ENCODE measurements at places on chromosomes 13 and 19.

DNA sequence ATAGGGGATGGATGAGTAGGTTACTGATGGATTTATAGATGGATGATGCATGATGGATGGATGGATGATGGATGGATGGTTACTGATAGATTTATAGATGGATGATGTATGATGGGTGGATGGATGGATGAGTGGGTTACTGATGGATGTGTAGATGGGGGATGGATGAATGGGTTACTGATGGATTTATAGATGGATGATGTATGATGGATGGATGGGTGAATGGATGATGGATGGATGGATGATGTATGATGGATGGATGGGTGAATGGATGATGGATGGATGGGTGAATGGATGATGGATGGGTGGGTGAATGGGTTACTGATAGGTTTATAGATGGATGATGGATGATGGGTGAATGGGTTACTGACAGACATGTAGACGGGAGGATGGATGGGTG lies 6.3 kb upstream of the C2CD4C start:
- no peak for DNase-seq

DNA sequence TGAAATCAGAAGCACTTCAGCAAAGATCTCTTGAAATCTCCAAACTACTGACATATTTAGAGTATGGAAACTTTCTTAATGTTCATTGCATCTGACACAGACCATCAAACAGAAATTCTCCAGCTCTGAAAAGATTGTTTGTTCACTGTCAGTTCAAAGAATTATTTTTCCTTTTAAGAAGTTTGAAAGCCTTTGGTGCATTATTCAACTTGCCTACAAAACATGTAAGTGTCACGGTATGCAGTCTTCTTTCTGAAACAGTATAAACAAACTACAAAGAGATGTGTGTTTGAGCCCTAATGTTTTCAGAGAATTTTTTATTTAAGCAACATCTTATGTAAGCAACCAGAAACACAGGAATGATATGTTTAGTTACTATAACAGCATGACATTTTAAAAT lies 125.4 kb downstream of the FGF14 start:
- no peak for DNase-seq

DNA sequence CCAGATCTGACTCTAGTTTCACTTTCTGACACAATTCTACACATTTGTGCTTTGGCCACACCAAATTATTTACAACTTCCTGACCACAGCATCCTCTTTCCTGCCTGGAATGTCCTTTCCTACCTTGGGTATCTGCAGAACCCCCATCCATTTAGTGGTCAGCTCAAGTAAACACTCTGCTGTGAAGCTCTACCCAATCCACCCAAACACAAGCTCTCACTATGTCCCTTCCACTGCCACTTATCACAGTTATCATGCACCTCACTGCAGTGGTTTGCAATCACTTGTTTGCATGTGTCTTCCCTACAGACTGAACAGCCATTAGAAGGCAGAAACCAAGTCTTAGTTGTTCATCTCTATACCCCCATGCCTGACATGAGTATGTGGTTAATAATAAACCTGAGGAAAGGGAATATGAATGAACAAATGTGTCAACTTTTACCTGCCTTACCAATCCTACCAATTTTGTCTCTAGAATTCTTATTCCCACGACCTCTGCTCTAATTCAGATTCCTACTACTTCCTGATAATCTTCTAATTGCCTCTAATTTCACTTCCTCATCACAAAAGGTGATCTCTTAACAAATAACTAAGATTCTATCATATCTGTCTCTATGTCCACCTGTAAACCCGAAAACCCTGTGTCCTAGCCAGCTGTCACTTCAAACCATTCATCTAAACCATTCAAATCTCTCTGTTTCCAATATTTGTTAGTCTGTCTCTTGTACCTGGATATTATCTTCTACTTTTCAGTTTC lies 25.1 kb downstream of the LNX2 start:
- peak; percentile 3 for DNase-seq

DNA sequence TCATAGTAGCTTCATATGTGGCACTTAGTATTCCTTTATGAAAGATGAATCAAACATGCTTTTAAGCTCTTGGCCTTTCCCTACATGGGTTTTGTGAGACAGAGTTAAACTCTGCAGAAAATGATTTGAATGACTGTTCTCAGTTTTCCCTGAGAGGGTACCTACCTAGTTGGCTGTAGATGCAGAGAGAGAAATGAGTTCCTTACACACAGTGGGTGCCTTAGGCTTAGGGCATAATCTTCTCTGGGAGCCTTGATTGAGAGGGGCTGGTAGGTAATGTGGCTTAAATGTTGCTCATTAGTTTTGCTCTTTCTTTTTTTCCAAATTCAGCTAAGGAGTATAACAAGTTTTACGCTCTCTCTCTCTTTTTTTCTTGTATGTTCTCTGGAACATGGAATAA lies 3.0 kb downstream of the URI1 start:
- no peak for DNase-seq

- DNase-seq, result no peak
These were observed 8.5 kb upstream of the CEACAM5 start for GRCh38 chr19:41699968-41700323.

GRCh38 chr13:48530833-48531232 lies 2.0 kb downstream of the RCBTB2 start:
- no peak for DNase-seq

DNA sequence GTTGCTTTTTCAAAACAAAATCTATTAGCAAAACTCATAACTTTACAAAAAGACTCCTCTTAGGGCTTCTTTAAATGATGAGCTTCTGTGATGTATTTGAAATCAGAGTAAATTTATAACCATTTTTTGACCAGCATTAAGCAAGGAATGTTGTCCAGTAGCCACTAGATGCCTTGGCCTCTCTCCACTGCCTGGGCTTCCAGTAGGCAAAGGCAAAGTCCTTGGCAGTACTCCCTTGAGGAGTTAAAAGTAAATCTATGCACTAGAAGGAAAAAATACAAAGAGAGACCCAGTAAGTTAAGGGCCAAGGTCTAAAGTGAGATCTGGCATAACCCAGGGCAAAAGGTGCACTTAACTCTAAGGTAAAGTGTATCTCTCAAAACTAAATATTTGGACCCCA lies 9.5 kb downstream of the SERPINE3 start:
- no peak for DNase-seq

DNA sequence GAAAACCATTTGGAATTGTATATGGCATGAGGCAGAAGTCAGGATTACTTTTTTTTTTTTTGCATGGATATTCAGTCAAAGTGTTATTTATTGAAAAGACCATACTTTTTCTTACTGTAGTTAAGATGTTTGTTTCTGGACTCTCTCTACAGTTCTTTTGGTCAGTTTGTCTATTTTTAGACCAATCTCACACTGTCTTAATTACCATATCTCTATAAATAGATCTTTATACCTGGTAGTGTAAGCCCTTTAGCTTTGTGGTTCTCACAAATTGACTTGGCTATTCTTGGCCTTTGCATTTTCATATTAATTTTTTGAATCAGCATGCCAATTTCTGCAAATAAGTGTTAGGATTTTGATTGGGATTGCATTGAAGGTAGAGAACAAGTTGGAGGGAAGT lies 96.8 kb downstream of the MAB21L1 start:
- DNase-seq, result no peak

GRCh38 chr13:99416411-99417121 lies 84.7 kb upstream of the TM9SF2 start:
- no peak for DNase-seq

DNA sequence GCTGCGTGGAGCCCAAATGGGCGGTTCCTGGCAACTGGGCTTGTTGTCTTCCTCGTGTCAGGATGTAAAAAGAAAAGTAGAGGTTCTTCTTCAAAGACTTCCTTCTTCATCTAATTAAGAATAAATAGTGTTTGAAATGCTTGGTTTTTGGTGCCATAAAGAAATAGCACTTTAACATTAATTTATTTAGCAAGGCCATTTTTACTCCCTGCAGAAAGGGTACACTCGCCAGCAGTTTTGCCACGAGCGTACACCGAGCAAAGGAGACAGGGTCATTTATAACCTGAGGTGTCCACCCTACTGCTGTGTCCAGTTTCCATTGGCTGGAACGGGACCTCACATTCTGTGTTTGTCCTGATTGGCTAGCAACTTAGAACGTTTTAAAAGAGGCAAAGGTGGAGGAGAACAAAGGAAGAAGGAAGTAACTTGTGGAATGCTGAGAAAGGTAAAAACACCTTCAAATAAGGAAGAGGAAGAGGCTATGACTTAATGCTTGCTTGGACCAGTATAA lies 21.8 kb upstream of the OR10H1 start:
- no peak for DNase-seq

DNA sequence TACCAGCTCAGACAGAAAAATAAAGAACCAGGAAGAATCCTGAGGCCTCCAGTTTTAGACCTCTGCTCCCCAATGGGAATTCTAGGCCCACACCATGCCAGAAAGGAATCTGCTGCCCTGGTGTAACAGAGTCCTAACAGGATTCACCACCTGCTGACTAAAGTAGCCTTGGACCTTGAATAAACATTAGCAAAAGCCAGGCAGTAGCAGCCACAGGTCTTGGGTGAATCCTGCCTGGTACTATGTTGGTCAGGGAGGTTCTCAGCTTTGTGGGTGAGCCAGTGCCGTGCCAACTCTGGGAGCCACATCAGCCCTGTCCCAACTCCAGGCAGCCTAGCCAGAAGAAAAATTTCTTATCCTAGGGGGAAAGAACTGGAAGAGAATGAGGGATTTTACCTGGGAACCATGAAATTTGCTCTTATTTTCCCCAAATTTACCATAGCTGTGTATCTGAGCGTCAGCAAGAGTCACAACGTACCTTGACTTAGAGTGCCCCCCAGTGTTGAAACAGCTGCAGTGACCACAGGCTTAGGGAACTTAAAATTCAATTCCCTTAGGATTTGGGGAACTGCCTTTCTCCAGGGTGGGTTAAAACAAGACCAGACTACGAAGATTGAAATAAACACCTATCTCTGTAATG lies 1895.6 kb upstream of the PRR20A start:
- DNase-seq, result peak; percentile 10

DNA sequence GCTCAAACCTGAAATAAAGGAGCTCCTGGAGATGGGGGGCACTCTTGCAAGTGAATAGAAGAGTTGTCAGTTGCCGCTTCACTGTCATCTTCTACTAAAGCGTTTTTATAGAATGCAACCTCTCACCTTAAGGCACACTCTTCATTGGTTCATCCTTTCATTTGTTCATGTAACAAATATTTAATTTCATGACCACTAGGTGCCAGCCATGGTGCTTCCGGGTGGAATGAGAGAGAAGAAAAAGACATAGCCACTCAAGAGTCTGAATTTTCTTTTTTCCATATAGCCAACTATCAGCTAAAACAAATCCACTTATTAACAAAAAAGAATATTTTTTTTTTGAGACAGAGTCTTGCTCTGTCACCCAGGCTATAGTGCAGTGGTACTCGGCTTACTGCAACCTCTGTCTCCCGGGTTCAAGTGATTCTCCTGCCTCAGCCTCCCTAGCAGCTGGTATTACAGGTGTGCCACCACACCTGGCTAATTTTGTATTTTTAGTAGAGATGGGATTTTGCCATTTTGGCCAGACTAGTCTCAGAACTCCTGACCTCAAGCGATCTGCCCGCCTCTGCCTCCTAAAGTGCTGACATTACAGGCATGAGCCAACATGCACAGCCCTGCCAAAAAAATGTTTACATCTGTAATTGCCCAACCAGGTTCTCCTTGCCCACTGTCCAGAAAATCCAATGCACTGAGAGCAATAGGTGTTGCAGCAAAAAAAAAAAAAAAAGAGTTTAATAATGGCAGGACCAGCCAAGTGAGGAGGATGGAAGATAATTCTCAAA lies 22.1 kb upstream of the SACS start:
- no peak for DNase-seq

- no peak for DNase-seq
These were observed 31.3 kb upstream of the FEM1A start for GRCh38 chr19:4760285-4760650.

GRCh38 chr19:46990991-46991676 lies 28.5 kb upstream of the NPAS1 start:
- DNase-seq, result peak; percentile 83

DNA sequence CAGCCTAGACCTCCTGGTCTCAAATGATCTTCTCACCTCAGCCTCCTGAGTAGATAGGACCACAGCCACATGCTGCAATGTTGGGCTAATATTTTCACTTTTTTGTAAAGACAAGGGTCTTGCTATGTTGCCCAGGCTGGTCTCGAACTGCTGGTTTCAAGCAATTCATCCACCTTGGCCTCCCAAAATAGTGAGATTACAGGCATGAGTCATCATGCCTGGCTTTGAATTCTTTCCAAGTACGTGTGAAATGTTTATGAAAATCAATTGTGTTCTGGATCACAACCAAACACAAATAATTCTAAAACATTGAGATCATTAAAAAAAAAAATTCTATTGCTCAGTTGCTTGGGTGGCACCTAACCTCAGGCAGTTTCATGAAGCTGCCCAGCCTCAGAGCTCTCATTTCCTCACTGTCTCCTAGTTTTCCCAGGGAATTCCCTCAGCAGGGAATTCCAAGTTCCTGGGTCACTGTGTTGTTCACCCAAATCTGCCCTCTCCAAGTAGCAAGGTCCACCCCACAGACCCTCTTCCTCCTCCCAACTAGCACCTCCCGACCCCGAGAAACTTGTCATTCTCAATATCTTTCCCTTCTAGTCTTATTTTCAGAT lies 44.8 kb downstream of the ING1 start:
- DNase-seq, result peak; percentile 45

GRCh38 chr13:66301006-66301405 lies 929.1 kb downstream of the PCDH9 start:
- DNase-seq, result no peak

- no peak for DNase-seq
These were observed 253.6 kb downstream of the MTUS2 start for GRCh38 chr13:29073755-29074154.

- DNase-seq, result peak; percentile 66
These were observed 572 bp upstream of the FKBP8 start for GRCh38 chr19:18543814-18544475.

DNA sequence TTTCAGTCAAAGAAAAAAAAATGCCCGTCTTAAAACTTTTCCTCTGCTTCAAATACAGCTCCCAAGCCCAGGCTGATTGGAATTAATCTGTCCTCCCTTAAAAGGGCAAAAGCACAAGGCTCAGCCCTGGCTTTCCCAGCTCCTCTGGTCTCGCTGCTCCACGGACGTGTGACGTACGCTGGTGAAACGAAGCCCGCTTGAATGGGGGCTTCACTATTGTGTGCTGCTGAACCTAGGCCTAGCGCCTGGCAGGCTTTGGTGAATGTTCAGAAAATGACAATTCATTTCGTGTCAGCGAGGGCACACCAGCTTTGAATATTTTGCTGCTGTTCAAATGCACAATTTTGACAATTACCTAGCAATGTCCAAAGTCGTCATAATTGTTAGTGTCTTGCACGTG lies 615 bp upstream of the ZNF135 start:
- DNase-seq, result no peak

DNA sequence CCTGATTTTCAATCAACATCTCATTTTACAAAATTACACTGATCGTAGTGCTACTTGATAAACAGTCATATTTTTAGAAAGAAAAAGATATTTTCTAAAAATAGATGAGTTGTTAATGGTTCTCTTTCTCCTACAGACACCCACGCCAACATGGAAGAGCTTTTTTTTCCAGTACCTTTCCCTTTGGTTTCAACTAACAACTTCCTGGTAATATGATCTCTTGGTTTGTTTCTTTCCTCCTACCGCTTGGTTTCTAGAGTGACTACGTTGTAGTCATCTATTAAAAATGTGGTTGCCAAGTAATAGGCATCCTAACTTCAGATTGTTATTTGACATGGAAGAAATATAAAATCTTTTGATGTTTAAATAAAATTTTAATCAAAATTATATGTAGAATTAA lies 189.0 kb downstream of the LACC1 start:
- DNase-seq, result peak; percentile 72

- DNase-seq, result no peak
These were observed 374.3 kb downstream of the FOXO1 start for GRCh38 chr13:40292108-40292507.

All from fibroblast of skin of right quadriceps (primary cell).